ENCODE measurements at places on chromosomes 6 and 20.

DNA sequence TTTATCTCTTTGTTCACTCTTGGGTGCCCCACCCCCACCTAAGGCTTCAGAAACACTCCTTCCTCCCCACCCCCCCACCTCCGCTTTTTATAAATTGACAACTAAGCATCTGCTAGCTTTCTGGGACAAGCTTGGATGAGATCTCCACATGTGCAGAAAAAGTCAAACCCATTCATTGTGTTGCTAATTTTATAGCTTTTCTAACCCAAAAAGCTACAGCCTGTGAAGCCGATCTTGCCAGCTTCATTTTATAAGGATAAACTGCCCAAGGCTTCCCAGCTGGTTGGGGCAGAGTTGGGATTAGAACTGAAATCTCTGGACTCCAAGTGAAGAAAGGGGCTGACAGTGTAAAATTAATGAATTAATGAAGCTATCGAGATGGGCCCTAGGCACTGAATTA is 24.1 kb downstream of the BPIFB4 start:
- DNase-seq = no peak

GRCh38 chr6:34616227-34616585 is 60.1 kb upstream of the SPDEF start:
- no peak for DNase-seq

GRCh38 chr6:24321538-24322162 is 36.2 kb downstream of the DCDC2 start:
- DNase-seq = no peak

GRCh38 chr6:5066456-5067093 is 18.6 kb upstream of the PPP1R3G start:
- no peak for DNase-seq

DNA sequence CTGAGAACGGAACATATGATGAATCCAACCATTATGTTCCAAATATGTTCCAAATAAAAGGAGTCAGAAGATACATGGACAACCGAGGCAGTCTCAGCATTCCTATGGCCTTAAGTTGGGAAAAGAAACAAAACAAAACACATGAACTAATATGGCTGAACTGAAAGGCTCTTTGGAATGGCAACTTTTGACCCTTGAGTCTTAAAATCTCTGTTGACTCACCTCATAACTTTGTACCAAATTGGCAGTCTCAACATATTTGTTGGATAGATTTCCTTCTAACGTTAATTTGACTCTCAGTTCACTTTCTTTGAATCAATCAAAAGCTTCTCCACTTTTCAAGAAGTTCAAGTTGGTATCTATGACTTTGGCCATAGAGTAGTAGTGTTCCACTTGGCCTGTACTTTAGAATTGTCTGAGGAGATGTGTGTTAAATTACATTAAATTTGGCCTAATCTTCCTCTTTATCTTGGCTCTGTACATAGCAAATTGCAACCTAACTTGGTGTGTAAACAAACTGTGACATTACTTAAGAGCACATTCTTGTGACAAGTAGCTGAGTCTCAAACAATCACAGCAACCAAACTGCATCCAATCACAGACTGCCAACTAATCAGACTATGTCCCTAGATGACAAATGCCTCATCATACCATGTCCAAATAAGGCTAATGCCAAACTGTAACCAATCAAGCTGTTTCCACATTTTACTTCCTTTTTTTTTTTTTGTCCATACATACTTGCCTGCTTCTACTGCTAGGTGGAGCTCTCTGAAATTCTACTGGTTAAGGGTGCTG is 208.8 kb downstream of the BMP2 start:
- DNase-seq = no peak

DNA sequence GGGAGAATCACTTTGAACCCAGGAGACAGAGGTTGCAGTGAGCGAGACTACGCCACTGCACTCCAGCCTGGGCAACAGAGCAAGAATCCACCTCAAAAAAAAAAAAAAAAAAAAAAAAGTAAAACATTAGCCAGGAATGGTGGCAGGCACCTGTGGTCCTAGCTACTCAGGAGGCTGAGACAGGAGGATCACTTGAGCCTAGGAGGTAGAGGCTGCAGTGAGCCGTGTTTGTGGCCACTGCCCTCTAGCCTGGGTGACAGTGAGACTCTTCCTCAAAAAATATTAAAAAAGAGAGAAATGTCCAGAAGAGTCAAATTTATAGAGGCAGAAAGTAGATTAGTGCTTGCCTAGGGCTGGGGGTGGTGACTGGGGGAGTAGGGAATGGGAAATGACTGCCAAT is 6.8 kb upstream of the PIGU start:
- no peak for DNase-seq

DNA sequence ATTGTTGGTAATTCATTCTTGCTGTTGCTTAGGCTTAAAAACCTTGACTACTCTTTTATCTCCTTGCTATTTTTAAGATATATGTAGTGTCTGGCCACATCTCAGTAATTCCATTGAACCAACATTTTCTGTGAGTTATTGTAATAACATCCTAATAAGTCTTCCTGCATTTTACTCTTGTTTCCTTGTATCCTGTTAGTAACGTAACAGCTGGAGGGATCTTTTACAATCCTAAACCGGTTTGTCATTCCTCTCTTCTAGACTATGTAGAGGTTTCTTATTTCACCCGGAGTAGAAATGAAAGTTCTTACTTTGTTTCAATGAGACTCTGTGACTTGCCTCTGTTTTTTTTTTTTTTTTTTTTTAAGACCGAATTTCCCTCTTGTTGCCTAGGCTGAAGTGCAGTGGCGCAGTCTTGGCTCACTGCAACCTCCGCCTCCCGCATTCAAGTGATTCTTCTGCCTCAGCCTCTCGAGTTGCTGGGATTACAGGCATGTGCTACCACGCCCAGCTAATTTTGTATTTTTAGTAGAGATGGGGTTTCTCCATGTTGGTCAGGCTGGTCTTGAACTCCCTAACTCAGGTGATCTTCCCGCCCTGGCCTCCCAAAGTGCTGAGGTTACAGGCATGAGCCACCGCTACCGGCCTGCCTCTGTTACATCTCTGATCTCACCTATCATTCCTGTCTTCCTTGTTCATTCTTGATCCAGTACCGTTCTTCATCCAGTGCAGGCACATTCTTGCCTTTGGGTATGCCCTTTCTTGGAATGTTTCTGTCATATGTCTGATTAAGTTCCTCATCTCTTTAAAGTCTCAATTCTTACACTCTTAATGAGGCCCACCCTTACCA is 44.7 kb downstream of the NCOA3 start:
- DNase-seq = no peak

- DNase-seq = no peak
Observed at GRCh38 chr20:50202677-50203076, 12.0 kb downstream of the CEBPB start.

GRCh38 chr6:11714798-11715285 is 63.8 kb downstream of the ADTRP start:
- no peak for DNase-seq

- no peak for DNase-seq
Observed at GRCh38 chr6:84556541-84557335, 207.7 kb downstream of the TBX18 start.

Data from NT2/D1 (cell line).